ENCODE measurements at places on chromosomes 16 and 17. TPM values are rescaled to one million over a fixed set of nuclear protein-coding genes. Genes with fewer than 3 reads are reported as not detected.

Gene GPRC5C
- 1.2 TPM for total RNA-seq

Gene C17orf107
- total RNA-seq = 0.98 TPM

Gene CCDC47
- 57.9 TPM for total RNA-seq

Gene OSBPL7
- 36.1 TPM for total RNA-seq

Gene CCL11
- total RNA-seq = not detected

Gene TMEM132E
- not detected for total RNA-seq

Gene NPIPB8
- total RNA-seq = 0.30 TPM

Gene CSHL1
- total RNA-seq = not detected

Gene ZNF19
- 2.8 TPM for total RNA-seq

Gene CNEP1R1
- total RNA-seq = 36.1 TPM

Gene EVI2B
- 109 TPM for total RNA-seq

Gene IL21R
- 29.2 TPM for total RNA-seq

Gene C17orf78
- not detected for total RNA-seq

Gene RHBDF2
- total RNA-seq = 33.8 TPM

Gene SEPTIN12
- total RNA-seq = not detected

Gene DRC3
- total RNA-seq = not detected

Gene CHST5
- 0.10 TPM for total RNA-seq

Gene CACNG4
- not detected for total RNA-seq

Gene ZPBP2
- not detected for total RNA-seq

Gene PRSS33
- total RNA-seq = not detected

Gene ZNF205
- total RNA-seq = not detected

Gene ZNF287
- total RNA-seq = 7.4 TPM

Gene ACE
- 12.2 TPM for total RNA-seq

Gene MPV17L
- total RNA-seq = not detected

Gene KAT2A
- 26.7 TPM for total RNA-seq

Gene TVP23A
- total RNA-seq = not detected

Gene NTN3
- total RNA-seq = not detected

Gene KRTAP3-2
- total RNA-seq = not detected

Gene HSD17B1
- total RNA-seq = 0.76 TPM

Gene MGRN1
- 73.3 TPM for total RNA-seq

Gene PDILT
- total RNA-seq = not detected

Gene CDH3
- total RNA-seq = 0.33 TPM

Gene CDR2L
- total RNA-seq = 0.63 TPM

Gene KRTAP4-4
- total RNA-seq = not detected

Gene VAT1L
- total RNA-seq = 0.05 TPM

Gene PTRH2
- total RNA-seq = 23.3 TPM

Gene CIITA
- total RNA-seq = 48.9 TPM

Gene LONP2
- 50.4 TPM for total RNA-seq

Gene KIFC3
- not detected for total RNA-seq

Gene HAP1
- 0.05 TPM for total RNA-seq

Gene ACSM2B
- total RNA-seq = not detected

Gene PRSS22
- not detected for total RNA-seq

Gene METTL23
- total RNA-seq = 48.0 TPM

Gene SLC38A8
- total RNA-seq = not detected

Gene TBC1D3
- not detected for total RNA-seq

Measured in activated CD4-positive, alpha-beta memory T cell treated with anti-CD3 and anti-CD28 coated beads, Interleukin-2, amount 10 ng/mL, durations not matched to agents 7 days and 5 days (primary cell).